ENCODE measurements at places on chromosomes 4 and X.
A peak's percentile ranks its signal among the peaks of the same experiment; 100 is the strongest.

GRCh38 chrX:103607364-103608305 lies at the start of gene TCEAL3:
Gene TCEAL3, plus strand, starts transcription at chrX:103607963. Its CDS starts 1,102 bp downstream, at chrX:103609065.
- peak; percentile 56 for DNase-seq

GRCh38 chr4:156830351-156830750 lies 141.2 kb downstream of the PDGFC start:
- DNase-seq: no peak

GRCh38 chr4:75699299-75699698 lies 25.1 kb upstream of the USO1 start:
- no peak for DNase-seq

GRCh38 chrX:108439961-108440696 lies 491 bp downstream of the COL4A5 start:
- peak; percentile 44 for DNase-seq

GRCh38 chr4:123922847-123923246 lies 526.3 kb downstream of the SPRY1 start:
- DNase-seq: peak; percentile 87

DNA sequence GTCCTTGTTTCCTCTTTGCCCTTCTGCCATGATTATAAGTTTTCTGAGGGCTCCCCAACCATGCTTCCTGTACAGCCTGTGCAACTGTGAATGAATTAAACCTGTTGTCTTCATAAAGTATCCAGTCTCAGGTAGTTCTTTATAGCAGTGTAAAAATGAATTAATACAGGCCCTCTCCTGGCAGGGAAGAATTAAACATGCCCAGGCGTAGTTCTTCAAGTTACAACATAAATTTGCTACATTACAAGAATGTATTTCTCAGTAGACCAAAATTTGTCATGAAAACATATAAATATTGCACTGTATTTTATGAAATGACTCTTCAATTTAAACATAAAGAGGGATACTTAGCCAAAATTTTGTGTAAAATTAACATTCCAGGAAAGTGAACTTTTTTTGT lies 1089.9 kb upstream of the PCDH10 start:
- DNase-seq: no peak

DNA sequence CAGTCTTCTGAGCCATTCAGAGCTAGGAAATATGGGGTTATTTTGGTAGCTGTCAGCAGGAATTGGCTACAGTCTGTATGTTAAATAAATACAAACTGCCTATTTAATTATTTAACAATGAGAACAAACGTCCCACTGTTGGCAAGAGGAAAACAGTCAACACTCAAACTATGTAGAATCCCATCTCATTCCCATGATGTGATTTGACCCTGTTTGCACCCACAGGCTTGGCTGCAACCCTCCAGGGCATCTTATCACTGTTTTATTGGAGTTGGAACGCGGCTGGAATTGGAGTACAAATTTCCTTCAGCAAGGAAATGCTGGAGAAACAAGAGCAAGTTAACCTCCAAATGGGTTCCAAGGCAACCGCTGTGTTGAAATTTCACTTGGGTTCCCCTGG lies 124.0 kb downstream of the KIT start:
- no peak for DNase-seq

- no peak for DNase-seq
These were observed 102.0 kb upstream of the ARHGAP24 start for GRCh38 chr4:85372966-85373365.

DNA sequence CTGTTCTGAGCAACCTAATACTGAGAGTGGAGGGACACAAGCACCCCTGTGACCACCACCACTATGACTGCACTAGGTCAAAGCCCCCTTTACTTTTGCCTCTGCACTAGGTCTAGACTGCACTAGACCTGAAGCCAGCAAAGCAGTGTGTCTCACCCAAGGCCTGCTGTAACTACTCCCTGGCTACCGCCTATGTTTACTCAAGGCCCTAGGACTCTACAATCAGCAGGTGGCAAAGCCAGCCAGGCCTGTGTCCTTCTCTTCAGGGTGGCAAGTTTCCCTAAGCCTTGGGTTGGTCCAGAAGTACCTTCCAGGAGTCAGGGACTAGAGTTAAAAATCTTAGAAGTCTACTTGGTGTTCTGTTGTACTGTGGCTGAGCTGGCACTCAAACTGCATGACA lies 15.9 kb downstream of the RAB33B start:
- no peak for DNase-seq

DNA sequence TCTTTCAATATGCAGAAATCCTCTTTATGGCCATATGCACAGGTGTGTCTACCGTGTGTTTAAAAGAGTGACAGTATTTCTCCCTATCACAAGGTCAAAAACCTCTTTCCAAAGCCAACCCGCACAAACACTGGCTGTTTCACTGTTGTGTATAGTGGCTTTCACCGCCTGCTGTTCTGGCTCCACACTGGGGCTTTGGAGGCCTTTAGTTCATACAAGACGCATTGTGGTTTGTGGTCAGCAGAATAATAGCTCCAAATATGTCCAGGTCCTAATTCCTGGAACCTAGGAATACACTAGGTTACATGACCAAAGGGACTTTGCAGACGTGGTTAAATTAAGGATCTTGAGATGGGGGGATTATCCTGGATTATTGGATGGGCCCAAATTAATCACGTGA lies 40.7 kb upstream of the FAM9A start:
- DNase-seq: no peak

DNA sequence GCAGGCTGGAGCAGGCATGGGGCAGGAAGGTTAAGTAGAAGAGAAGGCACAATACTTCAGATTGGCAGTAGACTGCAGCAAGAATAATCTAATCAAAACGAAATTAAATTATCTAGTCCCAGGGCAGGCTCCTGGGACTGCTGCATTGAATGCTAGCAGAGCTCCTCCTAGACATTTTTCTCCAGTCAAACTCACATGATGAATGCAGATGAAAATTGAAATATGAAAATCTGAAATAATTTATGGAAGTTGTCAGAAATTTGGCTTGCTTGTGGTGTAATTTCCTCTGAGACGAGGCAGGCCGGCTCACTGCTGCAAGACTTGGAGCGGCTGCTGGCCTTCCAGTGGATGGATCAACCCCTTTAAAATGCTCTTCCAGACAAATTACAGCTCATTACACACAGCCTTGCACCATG lies 78.0 kb upstream of the TMEM33 start:
- no peak for DNase-seq

DNA sequence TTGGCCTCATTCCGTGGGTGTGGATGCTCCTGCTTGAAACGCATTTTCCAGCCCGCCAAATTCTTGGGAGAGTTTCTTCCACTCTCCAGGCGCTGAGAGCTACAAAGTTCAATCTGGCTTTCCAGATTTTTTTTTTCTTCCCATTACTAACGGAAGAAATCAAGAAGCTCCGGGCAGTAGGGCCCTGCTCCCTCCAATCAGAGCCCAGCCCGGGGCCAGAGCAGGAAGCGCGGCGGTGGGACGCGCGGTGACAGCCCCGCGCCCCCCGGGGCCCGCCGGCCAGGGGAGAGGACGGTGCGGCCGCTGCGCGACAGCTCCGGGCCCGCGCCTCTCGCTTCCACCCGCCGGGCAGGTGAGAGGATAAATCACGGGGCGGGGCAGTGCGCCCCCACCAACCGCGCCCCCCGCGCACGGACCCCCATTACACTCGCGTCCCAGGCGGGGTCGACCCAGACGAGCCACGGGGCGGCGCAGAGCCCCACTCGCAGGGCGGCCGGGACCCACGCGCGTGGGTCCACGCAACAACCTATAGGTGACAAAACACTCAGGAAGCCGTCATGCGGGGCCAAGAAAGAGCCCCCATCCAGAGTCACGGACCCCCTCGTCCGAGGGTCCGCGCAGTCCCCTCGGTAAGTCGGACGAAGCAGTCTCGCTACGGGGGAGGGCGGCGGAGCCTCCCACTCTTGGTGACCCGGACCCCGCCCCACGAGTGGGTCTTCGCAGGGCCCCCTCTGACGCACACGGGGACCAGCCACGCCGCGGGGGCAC lies 868 bp downstream of the AFAP1 start:
- DNase-seq: peak; percentile 58

DNA sequence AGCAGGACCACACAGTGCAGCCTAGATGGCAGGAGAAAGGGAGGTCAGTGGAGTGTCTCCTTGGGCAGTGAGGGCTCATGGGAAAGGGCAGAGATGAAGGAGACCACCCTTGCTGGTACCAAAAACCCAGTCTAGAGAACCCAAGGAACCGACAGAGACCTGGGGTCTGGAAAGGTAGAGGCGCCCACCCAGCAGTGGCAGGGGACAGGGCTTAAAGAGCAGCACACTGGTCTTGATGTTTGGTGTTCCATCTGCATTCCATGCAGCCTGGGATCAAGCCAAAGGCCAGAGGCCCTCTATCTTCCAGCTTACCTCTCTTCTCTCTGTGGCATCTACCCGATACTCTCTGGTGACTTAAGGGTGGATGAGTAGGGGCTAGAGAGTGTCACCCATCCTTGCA lies 127.5 kb downstream of the PJA1 start:
- DNase-seq: no peak

All from dermis blood vessel endothelial cell (primary cell).